ENCODE measurements at places on chromosomes 3 and 15.

- no peak for DNase-seq
Observed at GRCh38 chr3:23624305-23624704, 181.4 kb upstream of the UBE2E1 start.

GRCh38 chr15:63090472-63090871, 31.2 kb upstream of the LACTB start:
- DNase-seq, result no peak

GRCh38 chr3:128575777-128576176, 74.8 kb downstream of the RPN1 start:
- no peak for DNase-seq

- DNase-seq, result no peak
Observed at GRCh38 chr15:38349251-38349650, 96.6 kb downstream of the SPRED1 start.

- no peak for DNase-seq
Observed at GRCh38 chr3:126958638-126959085, 24.3 kb upstream of the PLXNA1 start.

GRCh38 chr15:64048781-64049460, 2.6 kb upstream of the DAPK2 start:
- no peak for DNase-seq
